Right hindlimb (tissue), 1 donor: ENCODE measurements at places on chromosomes 3 and 15.

GRCh38 chr15:47374222-47374621 is 343.1 kb upstream of the SEMA6D start:
- no peak for DNase-seq

- DNase-seq, result no peak
Measured at GRCh38 chr3:32121137-32121536, 14.7 kb downstream of the GPD1L start.

DNA sequence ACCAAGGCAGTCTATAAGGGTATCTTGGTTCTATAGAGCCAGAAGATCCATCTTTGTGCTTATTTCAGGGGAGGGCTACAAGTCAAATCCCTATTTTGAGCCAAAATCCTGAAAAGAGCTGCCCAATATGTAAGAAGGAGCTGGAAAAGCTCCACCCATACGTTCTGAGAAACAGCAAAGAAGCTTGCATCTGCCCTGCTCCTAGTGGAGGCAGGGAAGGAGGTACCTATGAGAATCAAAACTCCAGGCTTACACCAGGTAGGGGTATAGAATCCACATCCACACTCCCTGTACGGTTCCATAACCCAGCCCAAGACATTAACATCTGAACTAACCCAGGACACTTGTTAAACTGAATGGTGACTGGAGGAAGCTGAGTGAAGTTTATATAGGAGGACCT is 30.0 kb downstream of the PHC3 start:
- no peak for DNase-seq

DNA sequence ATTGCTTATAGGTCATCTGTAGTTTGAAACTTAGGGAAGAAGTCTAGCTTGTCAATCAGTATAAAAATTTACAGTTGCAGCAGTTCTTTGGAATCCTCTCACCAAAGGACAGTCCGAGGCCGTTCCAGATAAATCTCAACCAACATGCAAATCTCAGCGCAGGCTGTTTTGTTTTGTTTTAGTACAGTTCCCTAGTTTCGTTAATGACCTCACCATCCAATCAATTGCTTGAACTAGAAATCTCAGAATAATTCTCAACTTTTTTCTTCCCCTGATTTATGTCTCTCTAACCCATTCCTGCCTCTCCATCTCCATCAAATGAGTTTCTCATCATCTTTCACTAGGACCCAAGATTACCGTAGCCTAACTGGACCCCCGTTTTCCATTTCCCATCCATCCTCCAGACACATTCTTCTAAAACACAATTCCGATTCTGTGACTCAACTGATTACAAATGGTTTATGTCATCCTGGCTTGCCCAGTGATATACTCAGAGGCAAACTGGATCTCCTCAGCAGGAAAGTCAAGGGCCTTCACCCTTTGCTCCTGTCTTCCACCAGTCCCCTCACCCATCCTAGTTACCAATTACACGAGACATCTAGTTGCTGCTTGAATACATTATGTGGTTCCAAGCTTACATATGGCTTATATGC is 1.3 kb downstream of the SMCO1 start:
- no peak for DNase-seq

GRCh38 chr3:140384028-140384771 is 293.7 kb upstream of the TRIM42 start:
- DNase-seq, result no peak

DNA sequence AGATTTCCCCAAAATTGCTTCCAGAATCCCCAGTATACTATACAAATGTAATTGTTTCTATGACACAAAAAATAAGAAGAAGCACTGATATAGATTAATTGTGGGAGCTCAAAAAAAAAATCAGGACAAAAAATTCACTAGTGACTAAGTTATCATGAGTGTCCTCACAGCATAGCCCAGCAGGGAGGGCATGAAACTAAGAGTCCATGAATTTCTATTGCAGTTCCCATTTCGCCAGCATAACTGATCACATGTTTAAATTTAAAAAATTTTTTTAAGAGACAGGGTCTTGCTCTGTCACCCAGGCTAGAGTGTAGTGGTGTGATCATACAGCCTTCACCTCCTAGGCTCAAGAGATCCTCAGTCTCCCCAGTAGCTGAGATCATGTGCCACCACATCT is 10.6 kb downstream of the NCEH1 start:
- no peak for DNase-seq

DNA sequence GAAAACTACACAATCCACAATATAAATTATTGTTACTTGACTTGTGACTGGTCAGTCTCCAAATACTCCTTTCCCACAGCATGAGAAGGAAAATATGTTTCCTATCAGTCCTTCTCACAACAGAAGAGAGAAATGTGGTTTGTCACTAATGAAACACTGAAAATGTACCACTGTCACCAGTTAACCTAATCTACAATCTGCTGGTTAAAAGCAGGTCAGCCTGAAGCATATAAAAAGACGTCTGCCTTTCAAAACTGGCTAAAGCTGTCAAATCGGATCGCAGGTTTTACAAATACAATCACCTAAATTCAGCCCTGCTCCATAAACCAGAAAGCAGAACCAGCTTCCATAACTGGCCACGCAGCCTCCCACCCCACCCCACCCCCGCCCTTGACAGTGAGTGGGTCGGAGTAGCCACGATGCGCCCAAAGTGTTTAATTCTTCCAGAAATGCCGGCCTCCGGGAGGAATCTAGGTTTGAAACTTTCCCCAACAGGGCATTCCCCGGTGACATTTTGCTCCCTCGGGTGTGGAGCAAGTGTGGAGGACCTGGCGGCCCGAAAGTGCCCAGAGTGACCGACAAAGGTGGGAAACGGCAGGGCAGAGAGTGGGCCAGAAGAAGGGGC is 682 bp downstream of the ETFA start:
- DNase-seq, result no peak

- DNase-seq, result no peak
Measured at GRCh38 chr3:177045222-177045621, 152.1 kb downstream of the TBL1XR1 start.

- no peak for DNase-seq
Measured at GRCh38 chr3:156533205-156533604, 21.7 kb downstream of the SSR3 start.

DNA sequence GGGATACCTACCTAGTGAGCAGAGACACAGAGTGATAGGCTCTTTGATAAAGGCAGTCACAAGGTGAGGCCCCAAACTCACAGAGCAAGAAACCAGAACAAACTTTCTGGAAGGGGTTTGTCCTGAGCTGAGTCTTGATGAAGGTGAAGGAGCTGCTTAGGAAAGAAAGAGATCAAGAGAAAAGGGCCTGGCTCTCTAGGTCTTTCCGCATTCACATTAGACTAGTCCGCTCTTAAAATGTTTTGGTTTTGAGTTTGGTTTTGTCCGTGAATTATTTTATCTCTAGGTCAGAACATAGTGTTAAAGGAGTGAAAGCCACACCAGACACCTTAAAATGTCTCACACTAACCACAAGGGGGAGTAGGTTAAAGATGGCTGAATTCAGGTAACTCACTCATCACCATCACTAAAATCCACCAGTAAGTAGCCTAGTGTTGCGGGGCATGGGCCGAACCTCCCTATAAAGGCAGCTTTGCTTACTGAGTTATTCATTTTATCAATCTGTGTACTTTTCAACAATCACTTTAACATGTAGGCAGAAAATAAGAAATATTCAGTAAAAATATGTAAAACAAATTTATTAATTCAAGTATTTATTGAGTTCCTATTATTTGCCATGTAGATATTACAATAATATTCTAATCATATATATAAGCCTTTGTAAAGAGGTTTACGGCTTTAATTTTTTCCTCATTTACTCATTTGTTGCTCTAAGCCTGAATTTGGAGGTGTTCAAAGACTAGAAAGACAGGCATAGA is 121.5 kb upstream of the TSC22D2 start:
- DNase-seq, result no peak

- DNase-seq, result no peak
Measured at GRCh38 chr3:69113536-69113935, 8.9 kb downstream of the LMOD3 start.

- no peak for DNase-seq
Measured at GRCh38 chr3:41302295-41302694, 103.0 kb downstream of the CTNNB1 start.

GRCh38 chr3:197687570-197687969 is 49.1 kb downstream of the RUBCN start:
- no peak for DNase-seq

DNA sequence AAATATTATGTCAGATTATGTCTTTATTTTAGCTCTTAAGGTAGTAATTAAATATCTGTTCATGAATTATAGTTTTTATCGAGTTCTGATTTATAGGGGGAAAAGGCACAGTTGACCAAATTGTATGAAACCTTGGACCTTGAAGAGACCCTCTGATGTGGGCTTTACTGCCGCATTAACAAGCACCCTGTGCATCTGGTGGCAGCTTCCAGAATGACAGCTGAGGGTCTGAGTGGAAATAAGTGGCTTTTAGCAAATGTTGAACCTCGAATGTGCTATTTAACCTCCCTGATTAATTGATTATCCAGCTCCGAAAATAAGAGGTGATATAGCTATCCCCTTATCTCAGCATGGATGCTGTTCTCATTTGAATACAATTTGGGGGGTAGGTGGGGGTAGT is 87.0 kb downstream of the TMEM108 start:
- DNase-seq, result no peak

GRCh38 chr3:111733154-111733553 is 125.9 kb upstream of the PHLDB2 start:
- no peak for DNase-seq

GRCh38 chr3:27209617-27210264 is 159.4 kb downstream of the NEK10 start:
- no peak for DNase-seq

- DNase-seq, result no peak
Measured at GRCh38 chr15:88917760-88918159, 4.6 kb upstream of the MFGE8 start.
